Left lung (tissue), 14 donors: ENCODE measurements at places on chromosomes 12 and 14. TPM values are rescaled to one million over a fixed set of nuclear protein-coding genes. Genes with fewer than 3 reads are reported as not detected.
A peak's percentile ranks its signal among the peaks of the same experiment; 100 is the strongest.

GRCh38 chr12:10607885-10608458, 5.4 kb downstream of the MAGOHB start:
- peaks cover 16% of the 10 kb centered on the region for H3K4me1 ChIP-seq
- H3K27me3 ChIP-seq = no peaks in the 10 kb centered on the region
- peaks cover 43% of the 10 kb centered on the region for H3K36me3 ChIP-seq
- no peak for DNase-seq
- no peak overlapping the region for H3K27ac ChIP-seq

GRCh38 chr12:24600551-24600950, 348.4 kb downstream of the BCAT1 start:
- H3K36me3 ChIP-seq = no peaks in the 10 kb centered on the region
- no peaks in the 10 kb centered on the region for H3K27me3 ChIP-seq
- DNase-seq = no peak

AQP6 gene
- 0.43 TPM for polyA plus RNA-seq

NXPH4 gene
- polyA plus RNA-seq = 0.80 TPM

DNA sequence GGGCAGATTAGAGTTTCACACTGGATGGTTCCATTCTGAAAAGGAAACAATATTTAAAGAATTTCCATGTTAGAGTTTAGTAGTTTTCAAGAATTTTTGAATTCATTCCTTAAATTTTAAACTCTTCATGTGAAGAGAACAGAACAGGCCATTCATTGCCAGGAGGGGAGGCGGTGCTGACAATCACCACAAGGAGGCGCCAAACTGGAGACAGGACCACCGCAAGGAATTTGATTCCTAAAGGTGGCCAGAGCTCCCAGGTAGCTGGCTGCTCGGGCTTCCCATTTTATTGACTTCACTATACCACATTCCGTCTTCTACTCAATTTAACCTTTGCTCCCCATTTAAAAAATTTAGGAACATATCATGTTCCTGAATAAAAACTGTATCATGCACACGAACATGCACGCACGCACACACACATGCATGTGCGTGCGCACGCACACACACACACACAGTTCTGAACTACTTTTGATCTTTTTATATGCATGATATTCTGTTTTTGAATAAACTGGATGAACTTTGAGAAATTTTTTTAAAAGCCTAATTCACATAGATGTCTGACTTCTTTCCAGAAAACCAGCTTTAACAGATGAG, 101.2 kb downstream of the NELL2 start:
- no peaks in the 10 kb centered on the region for H3K36me3 ChIP-seq
- H3K27me3 ChIP-seq = no peaks in the 10 kb centered on the region
- H3K4me3 ChIP-seq = no peak overlapping the region
- no peak overlapping the region for H3K27ac ChIP-seq
- H3K4me1 ChIP-seq = no peaks in the 10 kb centered on the region
- peak; percentile 49 for DNase-seq

TAS2R30 gene
- 0.32 TPM for polyA plus RNA-seq
